Hindlimb muscle (tissue), 1 donor: ENCODE measurements at places on chromosomes 2 and 18. TPM values are rescaled to one million over a fixed set of nuclear protein-coding genes. Genes with fewer than 3 reads are reported as not detected.
A peak's percentile ranks its signal among the peaks of the same experiment; 100 is the strongest.

DNA sequence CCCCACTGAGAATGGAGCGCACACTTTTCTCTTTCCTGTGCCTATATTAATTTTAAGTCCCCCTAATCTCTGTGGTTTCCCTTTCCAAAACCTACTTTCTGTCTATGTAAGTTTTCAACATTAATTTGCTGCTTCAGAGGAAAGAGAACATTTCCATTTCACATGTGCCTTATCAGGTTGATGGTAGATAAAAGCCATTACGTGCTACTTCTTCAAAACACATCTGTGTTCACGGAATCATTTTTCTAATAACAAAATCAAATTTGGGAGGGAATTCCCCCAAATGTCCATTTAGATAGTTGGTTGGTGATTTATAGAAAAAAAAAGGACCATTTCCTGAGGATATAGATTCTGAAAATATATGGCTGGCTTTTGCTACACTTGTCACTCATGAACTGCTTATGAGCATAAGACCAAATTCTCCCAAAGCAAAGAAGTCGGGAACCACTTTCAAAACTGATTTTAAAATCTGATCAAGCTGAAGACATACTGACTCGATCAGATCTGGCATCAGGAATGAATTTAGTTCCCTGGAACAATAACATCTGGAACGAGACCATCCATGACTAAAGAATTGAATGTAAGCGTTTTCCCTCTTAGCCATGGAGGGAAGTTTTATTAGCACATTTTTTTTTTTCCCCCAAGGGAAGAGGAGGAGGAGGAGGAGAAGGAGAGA, 8.2 kb downstream of the PTGR3 start:
- DNase-seq: peak; percentile 50

Gene TP53I3
- 32.6 TPM for polyA plus RNA-seq

- no peak for DNase-seq
Observed at GRCh38 chr2:173059971-173060461, 15.6 kb upstream of the MAP3K20 start.

- DNase-seq: no peak
Observed at GRCh38 chr2:221845021-221845365, 272.9 kb upstream of the EPHA4 start.

DNA sequence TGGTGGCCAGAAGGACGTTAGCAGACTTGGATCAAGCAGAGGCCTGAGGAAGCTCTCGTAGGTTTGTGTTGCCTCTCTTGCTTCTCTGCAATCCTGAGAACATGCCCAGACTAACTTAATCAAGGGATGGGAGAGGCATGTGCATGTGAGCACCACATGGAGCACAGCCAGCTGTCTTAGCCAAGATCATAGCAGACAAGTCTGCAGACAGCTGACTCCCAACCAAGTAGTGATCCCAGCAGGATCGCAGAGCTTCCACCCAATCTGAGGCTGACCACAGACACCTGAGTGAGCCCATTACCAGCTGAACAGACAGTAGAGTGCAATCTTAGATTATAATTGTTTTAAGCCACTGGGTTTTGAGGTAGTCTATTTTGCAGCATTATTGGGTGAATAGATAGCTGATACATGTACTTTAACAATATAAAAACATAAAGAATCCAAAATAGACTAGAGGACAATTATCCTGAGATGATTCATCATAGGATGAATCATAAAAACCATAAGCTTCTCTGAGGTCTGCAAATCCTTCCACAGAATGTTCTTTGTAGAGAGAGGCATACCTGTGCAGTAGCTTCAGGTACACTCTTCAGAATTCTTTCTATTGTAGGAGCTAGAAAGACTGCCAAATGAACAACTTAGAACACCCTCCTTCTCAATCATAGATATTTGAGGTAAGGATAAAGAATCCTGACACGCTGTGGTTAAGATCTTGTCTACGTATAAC, 25.2 kb upstream of the FAM110C start:
- DNase-seq: no peak

- peak; percentile 21 for DNase-seq
Observed at GRCh38 chr18:44036501-44036900, 644.2 kb upstream of the SETBP1 start.

DNA sequence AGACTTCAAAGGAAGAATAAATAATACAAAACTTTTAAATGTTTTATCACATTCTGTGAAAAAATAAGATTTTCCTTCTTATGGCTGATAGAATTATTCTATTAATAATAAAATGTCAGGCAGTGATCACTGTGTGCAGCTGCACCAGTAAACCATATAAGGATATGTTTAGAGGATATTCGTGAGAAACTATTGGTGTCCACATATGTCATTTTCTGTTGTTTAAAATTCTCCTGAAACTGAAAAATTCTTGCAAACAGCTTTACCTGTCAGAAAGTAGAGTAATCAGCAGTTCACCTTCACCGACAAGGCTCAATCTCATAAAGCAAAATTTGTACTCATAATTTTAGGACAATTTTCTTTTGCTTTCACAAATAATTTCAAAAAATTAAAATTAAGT, 170.1 kb upstream of the KCNH7 start:
- no peak for DNase-seq

- DNase-seq: no peak
Observed at GRCh38 chr2:134738141-134738870, 19.5 kb upstream of the TMEM163 start.

DNA sequence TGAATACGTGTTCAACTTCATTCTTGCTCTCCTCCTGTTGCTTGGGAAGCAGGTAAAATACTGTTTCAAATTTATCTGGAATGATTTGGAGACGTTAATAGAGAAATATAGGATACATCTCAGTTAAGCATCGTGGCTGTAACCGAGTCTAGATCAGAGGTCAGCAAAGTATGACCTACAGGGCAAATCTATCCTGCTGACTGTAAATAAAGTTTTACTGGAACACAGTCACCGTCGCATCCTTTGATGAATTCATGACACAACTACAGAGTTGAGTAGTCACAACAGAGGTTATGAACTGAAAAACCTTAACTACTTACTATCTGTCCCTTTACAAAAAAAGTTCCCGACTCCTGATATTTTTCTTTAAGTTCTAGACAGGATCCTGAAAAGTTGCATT, 86.6 kb downstream of the SP100 start:
- DNase-seq: no peak

- no peak for DNase-seq
Observed at GRCh38 chr2:203893840-203894239, 26.3 kb downstream of the CTLA4 start.

DNA sequence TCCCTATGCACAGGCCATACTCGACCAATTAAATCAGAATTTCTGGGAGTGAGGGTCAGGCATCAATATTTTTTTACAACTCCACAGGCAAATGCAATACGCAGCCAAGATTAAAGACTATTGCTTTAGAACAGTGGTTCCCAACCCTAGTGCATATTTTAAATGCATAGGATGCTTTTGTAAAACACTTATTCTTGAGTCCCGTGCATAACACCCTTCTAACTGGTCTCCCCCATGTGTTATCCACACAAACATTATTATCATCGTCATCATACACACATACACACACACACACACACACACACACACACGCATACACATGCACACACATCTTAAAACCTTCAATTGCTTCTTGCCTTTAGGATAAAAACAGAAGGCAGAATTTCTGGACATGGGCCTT, 145.0 kb upstream of the PELI1 start:
- DNase-seq: no peak

DNA sequence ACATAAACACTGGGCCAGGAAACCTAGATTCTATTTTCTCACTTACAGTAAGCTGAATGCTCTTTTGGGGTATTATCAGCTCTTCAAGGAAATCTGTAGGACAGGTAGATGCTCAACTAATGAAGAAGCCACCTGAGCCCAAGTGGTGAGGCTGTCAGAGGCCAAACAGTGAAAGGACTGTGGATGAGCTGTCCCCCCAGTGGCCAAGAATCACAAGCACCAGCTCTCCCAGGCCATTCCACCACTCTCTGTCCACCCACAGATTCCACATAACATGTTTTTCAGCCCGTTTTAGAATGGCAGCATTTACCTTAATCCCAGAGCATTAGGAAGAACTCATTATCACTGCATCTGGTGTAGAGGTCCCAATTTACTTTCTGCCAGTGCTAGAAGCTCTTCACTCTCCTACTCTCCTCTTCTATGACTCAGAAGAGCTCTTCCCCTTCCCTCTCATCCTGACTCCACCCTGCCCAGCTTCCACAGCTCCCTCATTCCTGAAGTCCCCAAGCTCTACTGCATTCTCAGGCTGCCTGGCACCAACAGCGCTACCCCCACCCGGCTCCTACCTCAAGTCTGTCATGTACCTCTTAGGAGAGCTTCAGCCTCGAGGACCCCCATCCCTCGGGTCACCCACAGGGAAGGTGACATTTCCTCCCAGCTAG, 43.8 kb upstream of the GORASP2 start:
- DNase-seq: no peak

DNA sequence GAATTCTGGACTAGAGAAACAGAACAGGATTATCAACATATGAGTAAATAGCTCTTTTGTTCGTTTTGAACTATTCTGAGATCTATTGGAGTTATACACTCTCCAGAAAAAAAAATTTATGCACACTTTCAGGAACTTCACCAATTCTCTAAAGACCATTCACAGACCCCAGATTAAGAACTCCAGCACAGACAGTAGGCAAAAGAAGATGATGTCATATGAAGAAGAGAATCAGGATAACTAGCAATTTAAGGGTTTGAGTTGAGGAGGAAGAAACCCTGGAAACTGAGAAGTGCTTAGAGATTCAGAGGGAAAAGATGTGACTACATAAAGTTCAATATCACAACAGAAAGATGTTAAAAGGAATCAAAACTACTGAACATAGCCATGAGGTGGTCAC, 69.9 kb downstream of the SIGLEC15 start:
- DNase-seq: no peak
